BE2C (cell line): ENCODE measurements at places on chromosomes 11 and 22.

DNA sequence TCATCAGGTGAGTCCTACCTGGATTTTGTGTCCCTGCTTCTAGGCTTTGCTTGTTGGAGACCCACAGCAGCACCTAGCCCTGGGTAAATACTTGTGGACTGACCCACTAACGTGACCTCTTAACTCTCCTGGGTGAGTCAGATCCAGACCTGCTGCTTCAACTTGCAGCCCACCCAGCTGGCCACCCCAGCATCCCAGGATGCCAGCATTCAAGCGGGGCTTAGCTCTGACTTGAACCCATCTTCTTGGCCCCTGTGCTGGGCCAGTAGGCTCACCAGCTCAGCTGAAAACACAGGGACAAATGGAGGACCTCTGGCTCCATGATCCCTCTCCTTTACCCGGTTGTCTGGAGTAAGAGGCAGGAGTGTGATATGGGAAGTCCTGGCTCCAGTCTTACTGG lies 33.5 kb downstream of the PARVG start:
- DNase-seq = no peak

DNA sequence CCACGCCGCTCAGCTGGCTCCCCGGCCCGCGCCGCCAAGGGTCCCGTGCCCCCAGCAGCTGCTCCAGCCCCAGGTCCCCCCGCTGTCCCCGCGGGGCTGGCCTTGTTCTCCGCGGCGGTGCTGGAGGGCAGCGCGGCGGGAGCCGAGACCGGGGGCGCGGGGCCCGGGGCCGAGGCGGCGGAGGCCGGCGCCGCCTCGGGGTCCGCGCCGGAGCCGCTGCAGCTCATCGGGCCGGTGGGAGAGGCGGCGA lies 128 bp downstream of the TAF10 start:
- no peak for DNase-seq

GRCh38 chr11:11480971-11481370 lies 127.9 kb upstream of the CSNK2A3 start:
- DNase-seq = no peak

DNA sequence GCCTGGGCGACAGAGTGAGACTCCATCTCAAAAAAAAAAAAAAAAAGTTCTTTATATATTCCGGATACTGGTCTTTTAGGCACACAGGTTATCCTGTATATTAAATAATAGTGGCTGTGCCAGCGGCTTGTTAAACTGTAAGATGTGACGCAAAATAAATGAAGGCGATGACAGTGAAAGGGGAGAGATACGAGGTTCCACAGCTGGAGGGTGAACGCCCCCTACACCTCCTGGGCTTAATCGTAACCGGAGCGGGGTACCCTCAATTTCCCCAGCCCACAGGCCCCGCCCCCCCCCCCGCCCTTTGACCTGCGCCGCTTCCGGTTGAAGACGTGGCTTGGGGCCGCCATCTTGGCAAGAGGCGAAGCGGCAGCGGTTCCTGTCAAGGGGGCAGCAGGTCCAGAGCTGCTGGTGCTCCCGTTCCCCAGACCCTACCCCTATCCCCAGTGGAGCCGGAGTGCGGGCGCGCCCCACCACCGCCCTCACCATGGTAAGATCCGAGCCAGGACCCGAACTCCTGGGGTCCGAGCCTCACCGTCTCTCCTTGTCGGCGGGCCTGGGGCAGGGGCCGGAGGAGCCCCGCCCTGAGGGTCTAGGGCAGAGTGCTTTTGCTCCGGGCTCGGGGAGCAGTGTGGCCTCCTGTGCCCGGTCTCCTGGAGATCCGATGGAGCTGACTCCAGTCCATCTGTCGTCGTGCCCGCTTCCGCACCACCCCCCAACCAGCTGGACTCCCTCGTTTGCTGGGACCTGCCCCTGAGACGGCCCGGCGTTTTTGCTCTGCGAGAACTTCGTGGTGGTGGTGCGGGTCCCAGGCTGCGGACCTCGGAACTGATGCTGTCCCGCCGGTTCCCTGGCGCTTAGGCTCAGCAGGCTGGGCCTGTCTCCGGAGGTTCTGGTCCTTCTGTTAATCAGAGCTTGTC lies at the start of gene ARCN1:
TSS of gene ARCN1 (plus strand) at position 349 of the 920 bp plus-strand sequence. CDS start at position 488, 139 bp downstream.
- DNase-seq = peak; percentile 80

- DNase-seq = no peak
Observed at GRCh38 chr22:26559961-26560575, 29.9 kb downstream of the TPST2 start.

- no peak for DNase-seq
Observed at GRCh38 chr11:118102721-118103261, 16.0 kb upstream of the SMIM35 start.
